ENCODE measurements at places on chromosomes 2 and 18.

- DNase-seq, result no peak
Measured at GRCh38 chr2:181540421-181540820, 83.2 kb downstream of the ITGA4 start.

GRCh38 chr2:113876503-113877387 lies 13.1 kb upstream of the ACTR3 start:
- no peak for DNase-seq

DNA sequence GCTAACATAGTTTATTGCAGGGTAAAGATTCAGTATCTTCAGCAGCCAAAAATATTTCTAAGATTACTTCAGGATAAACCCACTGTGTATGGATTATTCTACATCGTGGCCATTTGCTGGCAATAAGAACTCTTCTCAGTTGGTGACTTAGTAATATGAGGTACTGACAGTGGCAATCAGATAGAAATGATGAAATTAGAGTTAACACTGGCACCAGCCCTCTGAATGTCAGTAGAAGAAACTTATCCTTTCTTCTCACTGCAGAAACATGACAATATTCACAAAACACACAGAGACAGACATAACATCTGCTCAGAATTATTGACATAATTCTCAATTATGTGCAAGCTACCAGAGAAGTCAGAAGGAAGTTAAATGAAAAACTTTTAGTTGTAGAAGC lies 246.3 kb upstream of the COL3A1 start:
- DNase-seq, result no peak

GRCh38 chr2:157726946-157727345 lies 98.3 kb upstream of the ACVR1C start:
- no peak for DNase-seq

DNA sequence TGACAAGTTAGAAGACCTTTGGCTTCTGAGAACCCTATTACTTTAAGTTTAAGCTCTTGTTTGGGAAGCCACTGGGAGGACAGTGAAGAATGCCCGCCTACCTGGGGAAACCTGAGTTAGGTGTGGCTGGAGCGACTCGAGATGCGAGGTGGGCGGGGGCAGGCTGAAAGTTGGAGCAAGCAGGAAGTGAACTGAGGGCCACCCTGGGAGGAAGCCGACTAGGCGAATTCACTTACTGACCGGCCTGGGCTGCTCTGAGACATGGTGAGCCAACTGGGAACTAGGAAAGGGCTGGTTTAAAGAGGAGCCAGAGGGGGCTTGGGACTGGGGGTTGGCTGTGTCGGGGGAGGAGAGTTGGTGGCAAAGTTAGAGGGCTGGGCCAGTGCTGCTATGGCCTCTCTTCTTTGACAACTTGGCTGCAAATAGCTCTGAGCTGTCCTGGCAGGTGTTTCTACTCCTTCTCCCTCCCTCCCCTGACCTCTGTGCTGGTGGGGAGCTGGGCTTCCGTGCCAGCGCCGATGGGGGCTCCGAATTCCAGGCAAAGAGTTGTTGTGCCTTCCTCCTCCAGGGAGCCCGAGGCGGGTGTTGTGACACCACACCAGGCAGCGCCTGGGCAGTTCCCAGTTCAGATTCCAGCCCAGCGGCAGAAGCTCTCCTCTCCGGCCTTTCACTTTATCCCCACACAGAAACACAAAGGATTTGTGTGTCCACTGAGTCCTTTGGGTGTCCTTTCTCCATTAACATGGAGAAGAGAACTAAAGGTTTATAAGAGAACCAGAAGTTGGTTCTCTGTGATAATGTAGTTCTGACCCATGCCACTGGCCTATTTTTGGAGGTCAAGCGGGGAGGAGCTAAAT lies at the start of gene VAMP8:
VAMP8 (plus strand) TSS at position 201 of the 857 bp plus-strand sequence; CDS start at position 262, 61 bp downstream.
- DNase-seq, result no peak

- DNase-seq, result no peak
Measured at GRCh38 chr2:857081-857480, 93.6 kb upstream of the SNTG2 start.

DNA sequence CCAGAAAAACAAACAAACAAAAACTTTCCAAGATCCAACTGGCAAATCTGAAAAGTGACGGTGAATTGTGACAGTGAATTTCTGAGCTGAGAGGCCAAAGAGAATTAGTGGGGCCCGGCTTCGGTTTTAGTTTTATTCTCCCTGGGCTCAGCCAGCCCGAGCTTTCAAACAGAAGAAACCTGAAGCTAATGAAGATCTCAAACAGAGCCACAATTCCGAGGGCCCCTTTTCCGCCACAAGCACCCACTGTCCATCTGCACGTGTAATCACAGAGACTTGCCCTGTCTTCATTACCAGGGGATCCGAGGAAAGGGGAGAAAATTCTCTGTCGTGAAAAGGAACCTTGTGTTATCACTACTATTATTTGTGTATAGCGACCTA lies 4.2 kb upstream of the ONECUT2 start:
- no peak for DNase-seq

GRCh38 chr2:159505196-159505595 lies 111.2 kb downstream of the BAZ2B start:
- no peak for DNase-seq

DNA sequence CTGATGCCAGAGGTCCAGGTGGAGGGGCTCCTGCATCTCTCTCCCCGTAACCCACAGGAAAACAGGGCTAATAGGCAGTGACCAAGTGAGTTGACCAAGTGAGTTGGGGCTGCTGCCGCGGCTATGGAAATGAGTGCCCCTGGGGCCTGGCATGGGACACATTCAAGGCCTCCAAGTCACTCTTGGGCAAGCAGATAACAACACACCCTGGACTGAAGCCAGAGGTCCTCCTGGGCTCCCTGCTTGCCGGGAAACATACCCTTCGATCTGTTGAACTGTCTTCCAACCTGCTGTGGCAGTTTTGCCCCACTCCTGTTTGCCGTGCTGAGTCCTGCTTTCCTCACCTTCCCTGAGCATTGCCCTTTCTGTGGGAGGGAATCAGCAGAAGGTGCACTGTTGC lies 89.2 kb downstream of the LIPG start:
- DNase-seq, result no peak

GRCh38 chr2:148979164-148979918 lies 59.2 kb upstream of the LYPD6B start:
- DNase-seq, result no peak

GRCh38 chr2:62343636-62344337 lies 147.9 kb downstream of the B3GNT2 start:
- no peak for DNase-seq

DNA sequence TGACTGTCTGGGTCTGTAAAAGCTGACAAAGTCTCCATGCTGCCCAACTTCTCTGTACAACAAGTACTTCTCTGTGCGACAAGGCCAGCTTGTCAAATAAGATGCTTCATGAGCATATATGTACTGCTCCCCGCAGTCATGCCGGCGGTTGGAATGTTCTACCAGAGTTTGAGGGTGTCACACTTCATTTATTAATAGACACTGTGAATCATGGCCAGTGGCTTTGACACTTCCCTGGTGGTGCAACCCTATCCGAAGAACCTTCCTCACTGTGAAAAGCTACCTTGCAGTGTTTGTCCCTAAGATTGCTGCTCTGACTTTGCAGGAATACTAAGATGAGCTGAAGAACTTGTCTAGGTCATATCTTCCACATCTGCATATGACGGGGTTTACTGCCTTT lies 120.9 kb upstream of the NRP2 start:
- no peak for DNase-seq

- DNase-seq, result no peak
Measured at GRCh38 chr2:179349670-179350303, 85.2 kb upstream of the SESTD1 start.

GRCh38 chr2:68748568-68748967 lies 14.0 kb downstream of the ARHGAP25 start:
- no peak for DNase-seq

- no peak for DNase-seq
Measured at GRCh38 chr2:14960686-14961324, 328.3 kb downstream of the LRATD1 start.

DNA sequence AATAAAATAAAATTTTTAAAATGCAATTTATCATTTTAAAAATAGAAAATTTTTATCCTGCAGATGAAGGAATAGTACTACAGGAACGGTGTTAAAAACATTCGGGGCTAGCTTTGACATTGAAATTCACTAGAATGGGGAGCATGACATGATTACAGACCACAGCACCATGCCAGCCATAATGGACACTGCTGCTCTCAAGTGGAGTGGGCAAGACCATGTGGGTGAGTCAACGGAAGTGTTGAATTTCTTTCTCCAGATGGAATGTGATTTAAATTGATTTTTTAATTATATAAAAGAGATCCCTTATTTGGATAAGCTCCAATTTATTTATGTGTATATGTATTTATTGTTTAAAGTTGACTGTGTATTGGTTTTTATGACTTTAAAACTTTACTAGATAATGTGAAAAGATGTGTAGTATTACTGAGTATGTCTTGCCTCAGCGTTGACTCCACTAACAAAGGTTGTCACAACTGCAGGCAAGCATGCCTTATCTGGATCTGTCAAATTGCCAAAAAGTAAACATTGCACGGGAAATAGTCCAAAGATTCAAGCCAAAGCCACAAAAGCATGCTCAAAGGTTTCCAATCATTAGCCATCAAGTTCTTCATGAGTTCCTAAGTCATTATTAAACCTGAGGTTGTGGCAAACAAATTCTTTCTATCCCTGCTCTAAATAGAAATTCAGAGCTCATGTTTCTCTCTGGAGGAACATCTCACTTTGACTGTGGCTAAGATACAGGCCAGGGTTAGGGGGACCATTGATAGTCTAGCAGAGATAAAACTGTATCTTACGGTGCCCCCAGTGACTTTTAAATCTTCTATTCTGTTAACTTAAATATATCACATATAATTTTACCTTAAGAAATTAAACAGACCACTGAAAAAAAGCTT lies 536.9 kb downstream of the TMX3 start:
- DNase-seq, result no peak

DNA sequence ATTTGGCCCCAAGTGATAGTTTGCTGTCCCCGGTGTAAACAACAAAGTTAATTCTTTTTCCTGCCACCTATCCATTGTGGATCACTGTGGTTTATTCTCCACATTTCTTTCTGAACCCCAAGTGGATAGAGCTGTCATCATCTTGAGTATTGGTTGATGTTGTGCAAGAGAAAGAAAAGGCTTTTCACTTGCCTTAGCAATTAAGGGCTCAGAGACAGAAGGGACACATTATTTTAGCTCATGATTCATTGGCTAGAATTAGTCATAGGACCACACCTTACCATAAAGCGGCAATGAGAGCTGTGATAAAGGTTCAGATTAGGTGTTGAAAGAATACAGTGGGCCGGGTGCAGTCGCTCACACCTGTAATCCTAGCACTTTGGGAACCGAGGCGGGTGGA lies 442.1 kb upstream of the DCC start:
- no peak for DNase-seq

DNA sequence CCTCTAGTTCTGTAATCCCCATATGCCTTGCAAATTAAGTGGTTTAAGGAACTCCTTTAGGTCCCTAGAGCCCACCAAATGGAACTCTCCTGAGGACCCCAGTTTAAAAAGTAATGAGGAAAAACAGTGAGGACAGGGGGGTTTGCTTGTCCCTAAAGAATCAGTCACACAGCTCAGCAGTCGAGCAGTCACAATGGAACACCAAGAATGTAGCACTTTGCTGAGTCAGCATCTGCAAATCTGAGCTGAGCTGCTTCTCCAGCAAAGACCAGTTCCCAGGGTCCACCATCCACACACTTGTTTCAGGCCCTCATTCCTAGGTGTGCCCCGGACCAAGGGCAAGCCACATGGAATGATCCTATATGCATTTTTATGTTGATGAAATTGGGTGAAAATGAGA lies 46.2 kb upstream of the NEDD4L start:
- DNase-seq, result no peak

- no peak for DNase-seq
Measured at GRCh38 chr2:76812156-76812555, 710.0 kb downstream of the LRRTM4 start.

- peak; percentile 8 for DNase-seq
Measured at GRCh38 chr2:192500550-192501200, 305.9 kb upstream of the TMEFF2 start.

GRCh38 chr2:3461801-3462492 lies 57.4 kb downstream of the ADI1 start:
- no peak for DNase-seq

- no peak for DNase-seq
Measured at GRCh38 chr2:190190507-190191162, 128.1 kb upstream of the MSTN start.

- DNase-seq, result no peak
Measured at GRCh38 chr18:34933909-34934661, 107.1 kb upstream of the MAPRE2 start.

GRCh38 chr2:95008996-95009395 lies 16.5 kb upstream of the MAL start:
- DNase-seq, result no peak

- DNase-seq, result no peak
Measured at GRCh38 chr2:207869784-207870778, 100.4 kb upstream of the FZD5 start.

- DNase-seq, result no peak
Measured at GRCh38 chr18:25560369-25560768, 208.4 kb upstream of the ZNF521 start.

DNA sequence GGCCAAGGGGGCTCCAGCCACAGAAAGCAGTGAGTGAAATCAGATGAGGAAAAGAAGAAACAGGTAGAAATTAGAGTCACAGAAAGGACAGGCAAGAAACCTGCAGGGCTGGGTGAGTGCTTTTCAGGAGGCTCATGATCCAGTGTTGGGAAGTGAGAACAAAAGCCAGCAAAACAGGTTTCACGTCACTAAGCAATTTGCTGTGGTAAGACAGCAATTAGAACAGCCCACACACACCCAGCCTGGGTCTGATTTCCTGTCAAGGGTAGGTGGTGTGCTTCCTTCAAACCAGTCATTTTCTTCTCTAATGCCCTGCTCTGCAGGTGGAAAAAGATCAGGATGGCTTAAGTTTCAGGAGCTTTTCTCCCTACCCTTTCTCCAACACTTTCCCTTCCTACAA lies 52.9 kb upstream of the XDH start:
- no peak for DNase-seq
